ENCODE measurements at places on chromosomes 2 and 18.

- no peak for DNase-seq
These were observed 110.6 kb downstream of the C2orf74 start for GRCh38 chr2:61272421-61273070.

DNA sequence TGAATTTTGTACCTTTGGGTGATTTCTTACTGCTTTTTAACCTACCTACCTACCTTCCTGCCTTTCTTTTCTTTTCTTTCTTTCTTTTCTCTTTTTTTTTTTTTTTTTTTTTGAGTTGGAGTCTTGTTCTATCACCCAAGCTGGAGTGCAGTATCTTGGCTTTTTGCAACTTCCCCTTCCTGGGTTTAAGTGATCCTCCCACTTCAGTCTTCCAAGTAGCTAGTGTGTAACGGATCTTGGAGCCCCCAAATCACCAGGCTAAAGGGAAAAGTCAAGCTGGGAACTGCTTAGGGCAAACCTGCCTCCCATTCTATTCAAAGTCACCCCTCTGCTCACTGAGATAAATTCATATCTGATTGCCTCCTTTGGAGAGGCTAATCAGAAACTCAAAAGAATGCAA lies 61.3 kb downstream of the DDX18 start:
- DNase-seq = no peak

DNA sequence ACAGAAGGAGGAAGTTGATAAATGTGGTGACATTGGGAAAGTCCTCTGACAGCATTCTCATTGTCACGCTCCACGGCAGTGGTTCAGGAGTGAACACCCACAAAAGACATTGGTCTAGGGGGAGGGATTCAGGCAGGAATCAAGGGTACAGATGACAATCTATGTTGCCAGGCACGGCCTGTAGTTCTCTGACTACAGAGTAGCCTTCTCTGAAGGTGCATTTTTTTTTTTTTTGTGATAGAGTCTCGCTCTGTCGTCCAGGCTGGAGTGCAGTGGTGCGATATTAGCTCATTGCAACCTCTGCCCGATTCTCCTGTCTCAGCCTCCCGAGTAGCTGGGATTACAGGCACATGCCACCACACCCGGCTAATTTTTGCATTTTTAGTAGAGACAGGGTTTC lies 7.4 kb upstream of the MOB1A start:
- no peak for DNase-seq

DNA sequence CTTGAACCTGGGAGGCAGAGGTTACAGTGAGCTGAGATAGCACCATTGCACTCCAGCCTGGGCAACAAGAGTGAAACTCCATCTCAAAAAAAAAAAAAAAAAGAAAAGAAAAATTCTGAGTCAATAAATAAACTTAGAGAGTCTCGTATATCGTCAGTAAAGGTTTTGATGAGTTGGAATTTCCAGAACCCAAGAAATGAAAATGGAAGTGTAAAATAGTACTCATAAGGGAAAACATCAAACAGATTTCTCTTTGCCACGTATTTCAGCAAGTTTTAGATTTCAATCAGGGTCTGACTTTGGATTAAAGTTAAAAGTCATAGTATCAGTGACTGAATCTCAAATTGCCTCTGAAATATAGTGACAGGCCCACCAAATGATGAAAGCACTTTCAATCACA lies 71.4 kb upstream of the SPOPL start:
- no peak for DNase-seq

DNA sequence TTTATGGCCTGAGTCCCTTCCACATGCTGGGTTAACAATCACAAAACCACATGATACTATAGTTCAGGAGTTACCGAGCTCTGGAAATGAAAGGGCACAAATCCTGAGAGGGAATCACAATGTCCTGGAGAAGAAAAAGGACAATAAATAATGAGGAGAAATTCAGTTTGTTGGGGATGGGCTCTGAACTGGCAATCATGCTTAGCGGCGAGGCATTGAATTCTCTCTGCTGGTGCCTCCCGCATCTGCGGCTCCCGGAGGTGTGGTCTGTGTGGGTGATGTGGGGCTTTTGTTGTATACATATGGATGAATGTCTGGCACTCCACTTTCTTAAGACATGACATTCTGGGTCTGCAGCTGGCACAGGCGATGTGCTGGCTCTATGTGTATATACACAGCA lies 46.1 kb downstream of the NRP2 start:
- no peak for DNase-seq

DNA sequence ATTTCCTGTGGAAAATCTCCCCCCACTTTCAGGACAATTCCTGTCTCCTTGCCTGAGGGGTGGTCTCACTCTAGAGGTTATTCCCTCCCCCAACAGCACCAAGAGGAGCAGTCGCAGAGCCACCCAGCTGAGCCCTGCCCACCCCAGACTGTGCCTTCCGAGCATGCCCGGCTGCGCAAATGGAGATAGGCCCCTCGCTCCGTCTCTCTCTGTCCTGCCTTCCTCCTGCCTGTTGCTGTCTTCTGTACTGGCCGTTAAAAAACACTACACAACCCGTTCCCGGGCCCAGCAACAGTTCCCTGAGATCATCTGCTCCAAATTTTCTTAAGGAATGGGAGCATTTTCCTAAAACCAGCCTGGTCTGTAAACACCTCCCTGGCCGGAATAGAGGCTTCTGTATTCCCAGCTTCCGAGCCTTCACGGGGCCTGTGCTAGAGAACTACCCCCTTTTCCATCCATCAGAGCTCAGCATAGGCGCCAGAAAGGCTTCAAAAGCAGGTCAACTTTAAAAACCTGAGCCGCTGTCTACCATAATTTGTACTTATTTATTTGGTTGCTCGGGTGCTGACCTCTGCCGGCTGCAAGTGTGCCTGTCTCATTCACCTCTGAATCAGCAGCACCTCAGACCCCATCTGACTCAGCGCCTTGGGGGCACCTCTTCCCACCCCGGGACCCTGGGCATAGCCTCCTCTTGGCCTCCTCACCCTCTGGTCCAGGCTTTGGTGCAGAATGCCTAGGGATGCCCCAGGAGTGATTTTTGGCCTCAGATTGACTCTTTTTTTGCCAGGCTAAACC lies 159.4 kb downstream of the PXDN start:
- DNase-seq = no peak

DNA sequence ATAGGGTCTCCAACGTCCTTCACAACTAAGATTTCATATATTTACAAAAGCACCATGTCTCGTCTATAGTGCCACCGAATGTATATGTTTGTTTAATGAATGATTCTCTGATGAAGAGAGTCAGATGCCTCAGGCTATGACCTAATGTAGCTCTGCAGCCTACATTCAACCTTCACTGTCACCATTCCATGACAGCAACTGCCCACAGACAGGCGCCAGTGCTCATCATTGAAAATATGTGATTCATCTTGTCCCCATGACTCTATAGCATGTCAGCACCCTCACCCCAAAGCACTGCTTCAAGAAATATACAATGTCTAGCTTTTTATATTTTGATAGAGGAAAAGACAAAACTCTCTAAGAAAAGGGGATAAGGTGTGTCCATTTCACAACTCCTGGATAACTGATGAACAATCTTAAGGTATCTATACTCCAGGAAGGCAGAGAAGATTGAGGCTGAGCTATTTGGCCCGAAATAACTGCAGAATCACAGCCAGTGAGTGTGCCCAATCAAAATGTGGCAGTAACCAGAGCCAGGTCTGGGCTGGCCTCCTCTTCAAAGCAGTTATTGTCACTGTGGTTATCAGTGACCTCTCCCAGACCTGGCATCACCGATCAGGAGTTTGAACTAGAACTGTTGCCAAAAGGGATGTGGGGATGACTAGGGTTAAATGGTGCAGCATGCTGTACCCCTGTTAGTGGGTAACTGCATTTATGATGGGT lies 246.6 kb downstream of the SETBP1 start:
- DNase-seq = no peak

GRCh38 chr18:55316486-55317184 lies 271.4 kb downstream of the TCF4 start:
- DNase-seq = no peak
